NK-92 treated with Interleukin-12 subunit alpha and Interleukin-12 subunit beta, amount 100 ng/mL, for 24 hours (cell line): ENCODE measurements at places on chromosomes 1 and 21.

DNA sequence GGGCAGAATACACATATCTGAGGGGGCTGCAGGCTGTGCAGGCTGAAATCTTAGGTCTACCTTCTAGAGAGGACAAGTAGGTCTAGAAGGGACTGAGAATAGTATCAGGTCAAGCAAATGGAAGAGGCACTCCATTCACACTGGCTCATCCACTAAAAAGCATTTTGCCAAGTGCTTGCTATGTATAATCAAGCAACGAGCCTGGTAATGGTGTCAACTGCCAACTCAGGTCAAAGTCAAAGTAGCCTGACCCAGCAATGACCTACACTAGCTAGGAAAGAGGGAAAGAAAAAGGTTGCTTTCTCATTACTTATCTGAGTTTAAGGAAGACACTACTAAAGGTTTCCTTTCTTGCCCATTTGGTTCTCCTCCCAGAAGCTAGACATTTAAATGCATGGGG is 10.8 kb downstream of the KCND3 start:
- DNase-seq, result no peak

DNA sequence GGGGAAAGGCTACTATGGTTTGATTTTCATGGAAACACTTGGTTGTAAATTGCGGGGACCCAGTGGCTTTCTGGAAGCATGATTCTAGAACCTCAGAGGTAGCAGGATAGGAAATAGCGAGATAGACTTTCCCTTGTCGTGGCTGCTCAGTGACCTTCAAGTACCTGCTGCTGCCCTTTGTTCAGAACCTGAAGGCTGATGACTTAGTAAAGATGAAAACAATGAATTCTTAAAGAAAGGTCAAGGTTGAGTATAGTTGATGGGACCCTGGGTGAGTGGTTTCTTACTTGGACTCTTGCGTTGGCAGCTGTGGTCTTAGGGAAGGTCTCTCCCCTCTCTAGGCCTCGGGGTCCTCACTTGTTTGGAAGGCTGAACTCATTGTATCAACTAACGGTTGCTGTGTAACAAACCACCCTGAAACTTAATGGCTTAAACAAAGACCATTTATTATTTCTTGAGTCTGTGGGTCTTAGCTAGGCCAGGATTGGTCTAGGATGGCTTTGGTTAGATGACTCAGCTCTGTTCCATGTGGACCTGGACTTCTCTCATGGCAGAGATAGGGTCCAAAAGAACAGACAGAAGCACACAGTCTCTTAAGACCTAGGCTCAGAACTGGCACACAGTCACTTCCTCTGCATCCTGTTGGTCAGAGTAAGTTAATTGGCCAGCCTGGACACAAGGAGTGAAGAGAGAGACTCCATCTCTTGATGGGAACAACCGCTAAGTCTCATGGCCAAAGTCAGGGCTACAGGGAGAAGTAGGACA is 89.2 kb upstream of the SELENON start:
- DNase-seq, result no peak

GRCh38 chr1:54279457-54279856 is 79.5 kb downstream of the MRPL37 start:
- no peak for DNase-seq

GRCh38 chr1:199170711-199171110 is 531.9 kb downstream of the PTPRC start:
- DNase-seq, result no peak

DNA sequence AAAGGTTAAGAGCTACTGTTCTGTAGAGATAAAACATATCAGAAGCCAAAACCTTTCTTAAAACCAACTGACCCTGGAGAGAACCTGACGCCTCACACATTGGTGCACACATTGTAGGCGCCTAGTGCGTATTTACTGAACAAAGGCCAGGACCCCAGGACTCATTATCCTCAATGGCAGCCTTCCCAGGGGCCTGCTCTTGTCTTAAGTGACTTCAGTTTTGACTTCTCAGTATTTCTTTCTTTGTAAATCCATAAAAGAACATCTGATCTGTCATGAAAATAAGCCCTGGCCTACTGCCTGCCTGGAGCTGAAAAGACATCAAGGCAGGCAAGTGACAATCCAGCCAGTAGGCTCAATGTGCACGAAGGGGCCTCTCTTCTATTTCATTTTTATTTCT is 27.6 kb downstream of the ABCA4 start:
- DNase-seq, result no peak

DNA sequence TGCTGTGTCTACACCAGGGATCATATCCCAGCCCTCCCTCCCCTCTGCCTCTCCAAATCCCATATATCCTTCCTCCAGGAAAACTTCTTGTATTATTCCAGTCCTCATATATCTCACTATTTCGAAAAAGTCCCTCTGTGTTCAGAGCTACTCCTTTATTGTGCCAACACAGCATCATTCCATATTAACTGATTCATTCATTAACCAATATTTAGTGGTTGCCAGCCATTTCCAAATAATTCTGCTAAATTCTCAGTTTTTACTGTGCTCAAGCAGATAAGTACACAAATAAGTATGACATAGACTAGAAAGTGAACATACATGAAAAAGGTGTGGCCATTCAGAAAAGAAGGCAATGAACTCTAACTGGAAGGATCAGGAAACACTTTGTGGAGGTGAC is 241.6 kb upstream of the DUSP10 start:
- DNase-seq, result no peak
